Cardiac fibroblast (primary cell): ENCODE measurements at places on chromosomes 16 and 17.

GRCh38 chr16:54521327-54521726 is 234.7 kb upstream of the IRX3 start:
- no peak for DNase-seq

DNA sequence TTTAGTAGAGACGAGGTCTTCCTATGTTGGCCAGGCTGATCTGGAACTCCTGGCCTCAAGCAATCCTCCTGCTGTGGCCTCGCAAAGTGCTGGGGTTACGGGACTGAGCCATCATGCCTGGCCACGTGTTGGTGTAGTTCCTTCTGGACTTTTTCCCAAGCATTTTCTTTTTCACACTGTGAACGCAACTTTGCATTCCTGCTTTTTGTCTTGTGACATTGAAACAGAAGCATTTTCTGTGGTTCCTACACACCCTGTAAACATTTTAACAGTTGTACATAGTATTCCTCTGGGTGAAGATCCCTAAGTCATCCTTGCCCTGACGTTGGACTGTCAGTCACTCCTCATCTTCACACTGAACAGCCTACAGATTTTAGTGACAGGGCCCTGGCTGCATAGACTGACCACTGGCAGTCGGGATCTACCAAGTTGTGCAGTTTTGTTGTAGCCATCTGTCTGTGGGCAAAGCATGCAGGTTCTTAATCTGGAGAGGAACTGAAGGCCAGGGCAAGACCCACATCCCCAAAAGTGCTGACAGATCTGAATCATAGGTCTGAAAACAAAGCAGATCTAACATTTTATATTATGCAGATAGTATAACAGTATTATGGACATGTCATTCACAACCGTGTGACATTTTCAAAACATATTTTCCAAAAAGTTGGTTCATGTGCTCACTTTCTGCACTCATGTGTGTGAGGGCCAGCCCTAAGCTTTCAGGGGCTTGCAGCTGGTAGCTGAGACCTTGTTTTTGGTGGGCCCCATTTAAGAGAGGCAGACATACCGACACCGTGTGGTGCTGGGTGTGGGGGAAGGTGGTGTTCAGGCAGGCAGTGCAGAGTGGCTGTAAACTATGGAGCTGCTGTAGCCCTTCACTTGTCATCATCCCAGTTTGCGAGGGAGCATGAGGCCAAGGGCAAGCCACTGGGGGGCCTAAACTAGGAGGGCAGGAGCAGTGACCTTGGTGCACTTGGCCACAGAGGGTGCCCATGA is 59.9 kb downstream of the EPN2 start:
- DNase-seq = no peak

DNA sequence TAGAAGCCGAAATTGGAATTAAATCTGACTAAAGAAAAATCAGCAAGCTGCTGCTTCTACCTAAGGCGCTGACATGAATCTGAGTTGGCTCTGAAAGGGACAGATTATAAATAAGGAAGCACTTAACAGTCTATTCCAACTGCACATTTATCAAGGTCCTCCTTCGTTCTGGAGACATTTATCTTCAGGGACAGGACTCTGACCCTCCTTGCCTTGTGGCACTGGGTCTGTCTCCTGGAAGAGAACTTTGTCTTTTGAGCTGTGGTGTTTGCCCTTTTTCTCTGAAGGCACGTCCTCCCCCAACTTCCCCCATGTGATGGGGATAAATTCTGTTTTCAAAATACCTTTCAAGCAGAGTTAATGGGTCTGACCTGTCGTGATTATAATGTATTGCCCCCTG is 47.0 kb upstream of the MARCHF10 start:
- DNase-seq = no peak

- no peak for DNase-seq
These were observed 12.2 kb downstream of the C1QTNF1 start for GRCh38 chr17:79036181-79036580.

DNA sequence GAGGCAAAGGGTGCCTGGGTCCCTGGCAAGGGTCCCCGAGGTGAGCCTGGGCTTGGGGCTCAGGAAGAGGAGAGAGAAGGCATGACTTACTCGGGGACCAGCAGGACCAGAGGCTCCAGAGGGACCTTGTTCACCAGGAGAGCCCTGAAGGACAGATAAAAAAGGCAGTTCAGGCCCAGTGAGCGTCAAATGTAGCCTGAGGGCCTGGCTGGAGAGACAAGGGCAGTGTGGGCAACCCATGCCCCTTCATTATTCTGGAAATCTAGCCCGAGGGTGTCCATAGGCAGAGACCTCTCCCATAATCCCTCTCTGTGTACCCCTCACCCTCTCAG is 14.1 kb downstream of the COL1A1 start:
- DNase-seq = peak; percentile 75

DNA sequence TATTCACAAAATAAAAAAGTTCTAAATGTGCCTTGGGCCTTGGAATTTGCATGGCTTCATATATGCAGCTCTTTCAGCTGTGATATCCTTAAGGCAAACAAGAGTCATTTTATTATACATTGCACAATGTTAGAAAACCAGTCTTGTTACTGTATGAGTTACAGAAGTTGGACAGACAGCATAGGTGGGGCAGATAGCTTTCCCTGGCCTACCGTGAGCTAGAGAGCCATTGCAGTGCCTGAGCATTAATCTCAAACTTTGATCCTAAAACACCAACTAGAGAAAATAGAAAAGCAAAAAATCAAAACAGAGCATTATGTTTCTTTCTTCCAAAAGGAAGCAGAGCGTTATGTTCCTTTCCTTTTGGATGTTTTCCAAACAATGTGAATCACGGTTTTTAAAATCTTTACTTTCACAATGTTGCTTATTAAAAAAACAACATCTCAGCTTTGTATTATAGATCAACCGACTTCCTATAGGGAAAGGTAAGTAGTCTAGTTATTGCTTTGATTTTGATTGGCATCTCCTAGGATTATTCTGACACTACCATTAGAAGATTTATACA is 32.2 kb downstream of the ARHGAP44 start:
- DNase-seq = peak; percentile 68

DNA sequence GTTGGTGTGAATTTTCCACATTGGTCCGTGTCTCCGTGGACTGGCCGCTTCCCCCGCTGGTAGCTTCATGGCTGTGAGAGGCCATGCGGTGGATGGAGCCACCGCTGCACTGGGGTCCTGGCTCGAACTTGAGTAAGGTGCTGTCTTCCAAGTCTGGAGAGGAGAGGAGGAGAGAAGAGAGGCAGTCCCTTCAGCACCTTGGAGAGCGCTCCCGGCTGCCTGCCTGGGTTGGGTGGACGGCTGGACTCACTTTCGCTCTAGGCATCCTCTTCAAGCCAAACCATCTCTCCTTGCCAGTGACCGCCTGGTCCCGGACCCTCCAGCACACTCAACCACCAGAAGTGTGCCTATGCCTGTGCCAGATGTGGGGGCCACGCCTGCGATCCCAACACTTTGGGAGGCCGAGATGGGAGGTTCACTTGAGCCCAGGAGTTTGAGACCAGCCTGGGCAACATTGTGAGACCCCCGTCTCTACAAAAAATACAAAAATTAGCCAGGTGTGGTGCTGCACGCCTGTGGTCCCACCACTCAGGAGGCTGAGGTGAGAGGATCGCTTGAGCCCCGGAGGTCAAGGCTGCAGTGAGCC is 6.2 kb downstream of the JPH3 start:
- peak; percentile 68 for DNase-seq

DNA sequence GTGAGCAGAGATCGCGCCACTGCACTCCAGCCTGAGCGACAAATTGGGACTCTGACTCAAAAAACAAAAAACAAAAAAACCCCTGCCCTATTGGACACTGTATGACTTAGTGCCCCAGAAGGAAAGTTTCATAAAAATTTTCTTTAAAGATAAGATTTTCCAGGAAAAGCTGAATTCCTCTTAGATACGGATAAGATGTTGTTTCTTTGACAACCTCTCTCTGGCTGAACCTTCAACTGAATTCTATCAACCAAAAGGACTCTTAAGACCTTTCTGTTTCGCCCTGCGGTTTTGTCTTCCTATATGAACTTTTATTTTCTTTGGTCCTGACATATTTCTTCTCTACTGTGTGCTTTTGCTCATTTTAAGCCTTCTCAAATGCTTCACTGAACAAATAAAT is 35.8 kb downstream of the CPPED1 start:
- no peak for DNase-seq

GRCh38 chr16:51057969-51058337 is 93.1 kb downstream of the SALL1 start:
- no peak for DNase-seq

- no peak for DNase-seq
These were observed 987 bp upstream of the SLC4A1 start for GRCh38 chr17:44268709-44269534.

GRCh38 chr17:50110591-50111349 is 15.6 kb downstream of the PDK2 start:
- peak; percentile 51 for DNase-seq

DNA sequence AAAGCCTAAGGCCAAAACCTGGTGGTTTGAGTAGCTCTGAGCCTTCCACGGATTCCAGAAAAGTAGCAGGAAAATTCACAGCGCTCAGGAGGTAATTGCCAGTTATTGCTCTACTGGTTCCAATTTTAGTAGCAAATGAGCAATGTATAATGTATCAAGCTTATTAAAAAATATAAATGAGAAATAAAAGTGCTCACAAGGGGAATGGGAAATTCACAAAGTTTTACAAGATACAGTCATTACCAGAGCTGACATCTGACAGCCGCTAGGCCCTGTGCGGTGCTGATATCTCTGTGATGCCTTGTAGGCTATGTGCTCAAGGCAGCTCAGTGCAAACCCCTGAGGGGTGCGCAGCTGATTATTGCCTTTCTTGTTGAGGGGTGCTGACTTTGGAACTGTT is 47.5 kb downstream of the HS3ST3A1 start:
- DNase-seq = no peak

- DNase-seq = peak; percentile 51
These were observed 116.5 kb downstream of the CMIP start for GRCh38 chr16:81560979-81561657.

DNA sequence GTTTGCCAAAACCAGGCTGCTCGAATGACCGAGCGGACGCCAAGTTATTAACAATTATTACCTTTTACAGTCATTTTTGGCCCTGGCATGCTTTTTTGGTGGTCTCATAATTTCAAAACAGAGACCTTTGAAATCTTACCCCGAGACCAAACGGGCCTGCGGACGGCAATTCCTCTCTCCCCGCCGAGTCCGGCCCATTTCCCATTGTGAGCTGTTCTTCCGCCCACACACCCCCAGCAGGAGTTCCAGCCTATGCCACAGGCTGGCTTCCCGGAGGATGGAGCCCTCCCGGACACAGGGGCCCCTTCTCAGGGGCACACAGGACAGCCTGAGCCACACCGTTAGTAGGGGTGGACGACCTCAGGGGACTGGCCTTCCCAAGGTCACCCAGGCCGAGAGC is 130.7 kb downstream of the C16orf95 start:
- no peak for DNase-seq

- DNase-seq = no peak
These were observed 81.3 kb downstream of the CBLN1 start for GRCh38 chr16:49200223-49200820.
